ENCODE measurements at places on chromosomes 1 and 21. TPM values are rescaled to one million over a fixed set of nuclear protein-coding genes. Genes with fewer than 3 reads are reported as not detected.

ADGRL2 gene
- total RNA-seq: not detected

GRCh38 chr1:51410568-51411460 is 80.5 kb upstream of the TTC39A start:
- no peak overlapping the region for H3K4me3 ChIP-seq
- DNase-seq: no peak
- H3K27me3 ChIP-seq: no peaks in the 10 kb centered on the region

EFNA3 gene
- 5.1 TPM for total RNA-seq

GRCh38 chr1:185087101-185087500 is 41.7 kb downstream of the RNF2 start:
- peaks cover 12% of the 10 kb centered on the region for H3K4me1 ChIP-seq
- H3K27ac ChIP-seq: no peak overlapping the region
- DNase-seq: no peak
- no peak overlapping the region for H3K4me3 ChIP-seq

DNA sequence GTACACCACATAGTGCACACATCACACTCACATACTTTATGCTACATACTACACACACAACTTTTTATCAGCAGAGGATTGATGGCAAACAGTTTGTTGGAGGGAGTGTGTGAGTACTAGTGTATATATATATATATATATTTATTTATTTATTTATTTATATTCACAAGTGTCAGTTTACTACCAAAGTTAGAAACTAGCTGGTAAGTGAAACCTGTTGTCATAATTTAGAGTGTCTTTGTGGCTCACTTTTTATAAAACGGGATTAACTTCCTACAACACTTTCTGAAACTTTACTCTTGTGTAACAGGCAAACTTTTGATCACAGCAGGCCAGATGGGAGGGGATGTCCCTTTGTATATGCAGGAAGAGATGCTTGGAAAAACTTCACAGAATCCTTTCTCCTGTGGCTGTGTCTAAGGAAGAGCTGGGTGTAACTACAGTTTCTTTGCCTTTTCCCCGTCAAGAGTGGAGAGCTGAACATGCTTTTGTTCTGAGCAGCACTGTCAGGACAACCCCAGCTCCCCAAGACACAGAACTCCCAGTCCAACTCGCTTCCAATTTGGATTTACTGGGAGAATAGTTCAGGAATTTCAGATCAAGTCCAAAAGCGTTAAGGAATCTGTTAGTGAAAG is 1.9 kb upstream of the SAMD13 start:
- peak overlapping the region; percentile 79 for H3K4me3 ChIP-seq
- H3K27ac ChIP-seq: peak overlapping the region; percentile 86
- H3K27me3 ChIP-seq: peaks cover 5% of the 10 kb centered on the region
- no peaks in the 10 kb centered on the region for H3K36me3 ChIP-seq

GRCh38 chr1:37437087-37437486 is 37.3 kb upstream of the ZC3H12A start:
- H3K4me1 ChIP-seq: no peaks in the 10 kb centered on the region
- no peak for DNase-seq
- no peak overlapping the region for H3K4me3 ChIP-seq
- no peak overlapping the region for H3K27ac ChIP-seq
- peaks cover 14% of the 10 kb centered on the region for H3K27me3 ChIP-seq

DNA sequence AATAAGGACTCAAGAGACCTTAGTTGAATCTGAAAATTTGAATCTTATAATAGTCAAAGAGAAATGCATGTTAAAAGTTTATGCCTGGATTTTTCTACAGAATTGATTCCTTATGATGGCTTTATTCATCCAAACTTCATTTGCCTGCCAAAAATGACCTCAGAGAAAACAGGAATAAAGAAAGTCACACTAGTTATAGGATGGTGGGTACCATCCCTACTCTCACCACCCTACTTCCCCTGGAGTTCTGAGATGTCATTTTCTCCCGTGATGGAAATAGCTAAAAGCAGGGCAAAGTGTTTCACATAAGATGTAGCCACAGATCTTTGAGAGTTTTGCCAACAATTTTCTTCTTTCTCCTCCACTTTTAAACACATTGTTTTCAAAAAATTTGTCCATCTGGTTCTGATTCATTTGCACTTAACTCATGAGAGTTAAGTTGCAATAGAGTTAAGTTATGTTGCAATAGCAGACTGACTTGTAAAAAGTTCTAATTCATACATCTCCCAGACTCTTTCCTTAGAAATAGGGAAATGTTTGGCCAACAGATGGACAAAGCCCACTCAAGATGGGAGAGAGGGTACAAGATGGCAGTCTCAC is 384.6 kb downstream of the PLPP3 start:
- H3K27ac ChIP-seq: no peak overlapping the region
- no peak for DNase-seq
- no peaks in the 10 kb centered on the region for H3K36me3 ChIP-seq
- H3K4me3 ChIP-seq: no peak overlapping the region
- H3K27me3 ChIP-seq: no peaks in the 10 kb centered on the region

DNA sequence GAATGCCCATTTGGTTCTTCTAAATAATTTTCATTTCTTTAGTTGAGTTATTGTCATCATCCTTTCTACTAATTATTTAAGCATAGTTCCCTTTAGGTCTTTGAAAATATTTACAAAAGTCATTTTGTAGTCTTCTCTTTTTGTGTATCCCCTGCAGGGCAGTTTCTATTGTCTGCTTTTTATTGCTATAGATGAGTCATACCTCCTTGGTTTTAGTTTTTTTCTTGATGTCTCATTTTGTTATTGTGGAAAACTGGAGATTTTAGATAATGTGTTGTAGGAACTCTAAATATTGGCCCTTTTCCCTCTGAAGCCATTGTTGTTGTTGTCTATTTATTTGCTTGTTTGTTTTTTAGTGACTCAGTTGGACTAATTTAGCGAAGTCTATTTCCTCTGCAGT is 387.9 kb downstream of the NUF2 start:
- no peaks in the 10 kb centered on the region for H3K27me3 ChIP-seq
- no peak overlapping the region for H3K27ac ChIP-seq
- DNase-seq: no peak

- H3K27ac ChIP-seq: no peak overlapping the region
- H3K36me3 ChIP-seq: peaks cover 24% of the 10 kb centered on the region
- DNase-seq: no peak
- no peaks in the 10 kb centered on the region for H3K27me3 ChIP-seq
- no peak overlapping the region for H3K4me3 ChIP-seq
These were observed 11.2 kb upstream of the RAP1GAP start for GRCh38 chr1:21680381-21680780.

- no peaks in the 10 kb centered on the region for H3K36me3 ChIP-seq
- H3K4me1 ChIP-seq: no peaks in the 10 kb centered on the region
- no peak for DNase-seq
- no peak overlapping the region for H3K4me3 ChIP-seq
These were observed 340.2 kb upstream of the NR5A2 start for GRCh38 chr1:199687321-199687720.

- H3K27me3 ChIP-seq: no peaks in the 10 kb centered on the region
- H3K36me3 ChIP-seq: no peaks in the 10 kb centered on the region
- H3K4me3 ChIP-seq: no peak overlapping the region
- DNase-seq: no peak
- H3K27ac ChIP-seq: no peak overlapping the region
These were observed 357.0 kb upstream of the PRMT6 start for GRCh38 chr1:106699433-106699832.

Data from activated CD8-positive, alpha-beta T cell treated with anti-CD3 and anti-CD28 coated beads for 36 hours (primary cell).